ENCODE measurements at places on chromosomes 5 and 9.

GRCh38 chr5:2699231-2699630 lies 52.2 kb downstream of the IRX2 start:
- no peaks in the 10 kb centered on the region for H3K36me3 ChIP-seq
- H3K4me3 ChIP-seq = no peak overlapping the region
- DNase-seq = peak; percentile 51
- no peaks in the 10 kb centered on the region for H3K27me3 ChIP-seq
- H3K4me1 ChIP-seq = no peaks in the 10 kb centered on the region

DNA sequence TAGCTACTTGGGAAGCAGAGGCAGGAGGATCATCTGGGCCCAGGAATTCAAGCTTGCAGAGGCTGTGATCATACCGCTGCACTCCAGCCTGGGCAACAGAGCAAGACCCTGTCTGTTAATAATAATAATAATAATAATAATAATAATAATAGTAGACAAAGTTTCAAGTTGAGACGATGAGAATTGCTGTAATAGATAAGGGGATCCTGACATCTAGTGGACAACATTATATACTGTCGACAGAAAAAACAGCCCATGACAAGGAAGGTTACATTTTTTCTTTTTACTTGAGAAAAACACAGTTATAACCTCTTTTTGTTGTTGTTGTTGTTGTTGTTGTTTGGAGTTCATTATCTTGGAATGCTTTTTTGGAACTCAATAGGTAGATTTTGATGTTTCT lies 35.3 kb downstream of the NDFIP1 start:
- peaks cover 3% of the 10 kb centered on the region for H3K4me1 ChIP-seq
- H3K27ac ChIP-seq = no peak overlapping the region
- peaks cover 50% of the 10 kb centered on the region for H3K36me3 ChIP-seq
- no peaks in the 10 kb centered on the region for H3K27me3 ChIP-seq

DNA sequence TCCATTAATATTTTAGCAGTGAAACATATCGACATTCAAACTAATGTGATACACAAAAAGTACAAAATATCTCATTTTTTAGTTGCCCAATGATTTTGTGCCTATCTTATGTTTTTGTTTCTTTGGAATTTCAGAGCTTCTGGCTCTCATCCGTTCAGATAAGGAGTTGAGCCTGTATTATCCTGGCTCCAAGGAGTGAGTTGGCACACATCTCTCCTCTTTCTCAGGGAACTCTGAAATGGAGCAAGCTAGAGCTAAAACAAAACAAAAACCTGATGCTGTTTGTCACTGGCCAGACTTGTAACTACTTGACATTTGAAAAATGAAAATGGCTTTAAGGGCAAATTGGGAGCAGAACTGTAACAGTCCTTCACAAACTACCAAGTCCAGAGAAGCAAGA lies 131.3 kb upstream of the SLC28A3 start:
- no peaks in the 10 kb centered on the region for H3K36me3 ChIP-seq
- H3K27ac ChIP-seq = no peak overlapping the region
- H3K4me1 ChIP-seq = no peaks in the 10 kb centered on the region

DNA sequence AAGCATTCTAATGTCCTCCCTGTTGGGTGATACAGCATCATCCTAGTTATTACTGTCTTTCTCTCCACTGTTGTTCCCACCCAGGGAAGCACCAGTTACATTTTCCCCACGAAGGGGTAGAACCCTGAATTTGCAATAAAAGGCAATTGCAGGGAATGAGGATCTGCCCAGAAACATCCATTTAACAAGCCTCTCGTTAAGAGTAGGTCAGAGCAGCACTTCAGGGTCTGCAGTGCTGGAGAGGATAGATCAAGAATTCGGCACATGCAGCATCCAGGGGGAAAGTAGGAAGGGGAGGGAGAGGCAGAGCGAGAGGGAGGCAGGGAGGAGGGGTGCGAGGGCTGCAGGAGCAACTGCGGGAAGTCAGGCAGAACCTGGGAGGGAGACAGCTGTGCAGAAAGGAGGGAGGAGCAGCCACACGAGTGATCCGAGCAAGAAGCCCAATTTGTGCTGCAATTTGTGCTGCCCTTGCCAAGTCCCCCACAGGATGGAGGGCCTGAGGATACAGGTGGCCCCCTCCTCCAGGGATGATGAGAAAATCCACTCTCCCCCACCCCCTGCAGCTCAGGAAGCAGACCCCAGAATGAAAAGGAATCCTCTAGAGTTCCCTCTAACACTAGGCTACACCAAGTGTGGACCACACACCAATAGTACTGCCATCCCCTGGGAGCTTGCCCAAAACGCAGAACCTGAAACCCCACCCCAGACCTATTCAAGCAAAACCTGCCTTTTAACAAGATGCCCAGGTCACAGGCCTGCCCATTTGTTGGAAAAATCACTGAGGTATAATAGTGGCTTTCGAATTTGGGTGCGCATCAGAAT lies 62.2 kb downstream of the EPB41L4B start:
- peaks cover 11% of the 10 kb centered on the region for H3K4me1 ChIP-seq
- no peaks in the 10 kb centered on the region for H3K27me3 ChIP-seq
- H3K36me3 ChIP-seq = no peaks in the 10 kb centered on the region
- no peak overlapping the region for H3K4me3 ChIP-seq
- no peak overlapping the region for H3K27ac ChIP-seq

- H3K4me3 ChIP-seq = no peak overlapping the region
- no peaks in the 10 kb centered on the region for H3K36me3 ChIP-seq
- no peaks in the 10 kb centered on the region for H3K4me1 ChIP-seq
Measured at GRCh38 chr9:1421436-1421835, 371.3 kb downstream of the DMRT2 start.

GRCh38 chr9:132077881-132078698 lies 1.6 kb downstream of the MED27 start:
- peak overlapping the region; percentile 10 for H3K27ac ChIP-seq
- H3K27me3 ChIP-seq = no peaks in the 10 kb centered on the region
- H3K4me1 ChIP-seq = peaks cover 41% of the 10 kb centered on the region
- H3K36me3 ChIP-seq = peaks cover 14% of the 10 kb centered on the region
- peak overlapping the region; percentile 92 for H3K4me3 ChIP-seq
- DNase-seq = peak; percentile 68

- H3K27ac ChIP-seq = no peak overlapping the region
- H3K4me1 ChIP-seq = no peaks in the 10 kb centered on the region
- H3K27me3 ChIP-seq = no peaks in the 10 kb centered on the region
- no peak overlapping the region for H3K4me3 ChIP-seq
- no peaks in the 10 kb centered on the region for H3K36me3 ChIP-seq
Measured at GRCh38 chr5:97088774-97089148, 53.6 kb downstream of the LIX1 start.

DNA sequence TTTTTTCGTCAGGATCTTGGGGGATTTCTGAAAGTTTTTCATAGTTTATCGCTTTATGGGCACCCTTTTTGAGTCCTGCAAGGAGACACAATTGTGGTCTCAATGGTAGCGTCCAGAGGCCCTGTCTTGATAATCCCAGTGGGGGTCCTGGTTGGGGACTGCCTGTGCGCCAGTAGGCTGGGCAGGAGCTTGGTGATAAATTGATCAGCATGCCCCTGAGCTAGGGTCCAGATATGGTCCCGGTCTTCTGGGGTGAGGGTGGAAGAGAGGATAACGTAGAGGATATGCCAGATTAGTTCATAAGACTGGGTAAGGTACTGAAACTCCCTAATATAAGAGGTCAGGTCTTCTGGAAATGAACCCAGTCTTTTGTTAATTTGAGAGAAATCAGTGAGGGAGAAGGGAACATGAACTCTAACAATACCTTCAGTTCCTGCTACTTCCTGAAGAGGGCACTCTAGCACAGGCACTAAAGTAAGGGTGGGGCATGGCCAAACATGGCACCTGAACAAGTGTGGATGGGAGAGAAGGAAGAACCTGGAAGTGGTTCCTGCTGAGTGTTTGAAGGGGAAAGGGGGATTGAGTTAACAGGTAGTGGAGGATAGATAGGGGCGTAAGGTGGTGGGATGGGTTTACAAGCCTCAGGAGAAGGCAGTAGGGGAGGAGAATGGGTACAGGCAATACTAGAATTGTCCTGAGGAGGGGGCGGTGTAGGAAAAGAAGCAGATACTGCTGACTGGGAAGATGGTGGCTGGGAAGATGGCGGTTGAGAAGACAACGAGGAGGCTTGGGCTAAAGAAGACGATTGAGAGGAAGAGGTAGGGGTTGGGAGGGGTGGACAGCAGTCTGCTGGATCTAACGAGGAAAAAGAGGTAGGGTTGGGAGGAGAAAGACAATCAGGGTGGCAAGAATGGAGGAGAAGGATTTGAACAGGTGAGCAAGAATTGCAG lies 33.8 kb upstream of the ANXA2R start:
- no peak overlapping the region for H3K4me3 ChIP-seq
- peaks cover 25% of the 10 kb centered on the region for H3K36me3 ChIP-seq
- H3K4me1 ChIP-seq = peaks cover 4% of the 10 kb centered on the region
- H3K27me3 ChIP-seq = no peaks in the 10 kb centered on the region

DNA sequence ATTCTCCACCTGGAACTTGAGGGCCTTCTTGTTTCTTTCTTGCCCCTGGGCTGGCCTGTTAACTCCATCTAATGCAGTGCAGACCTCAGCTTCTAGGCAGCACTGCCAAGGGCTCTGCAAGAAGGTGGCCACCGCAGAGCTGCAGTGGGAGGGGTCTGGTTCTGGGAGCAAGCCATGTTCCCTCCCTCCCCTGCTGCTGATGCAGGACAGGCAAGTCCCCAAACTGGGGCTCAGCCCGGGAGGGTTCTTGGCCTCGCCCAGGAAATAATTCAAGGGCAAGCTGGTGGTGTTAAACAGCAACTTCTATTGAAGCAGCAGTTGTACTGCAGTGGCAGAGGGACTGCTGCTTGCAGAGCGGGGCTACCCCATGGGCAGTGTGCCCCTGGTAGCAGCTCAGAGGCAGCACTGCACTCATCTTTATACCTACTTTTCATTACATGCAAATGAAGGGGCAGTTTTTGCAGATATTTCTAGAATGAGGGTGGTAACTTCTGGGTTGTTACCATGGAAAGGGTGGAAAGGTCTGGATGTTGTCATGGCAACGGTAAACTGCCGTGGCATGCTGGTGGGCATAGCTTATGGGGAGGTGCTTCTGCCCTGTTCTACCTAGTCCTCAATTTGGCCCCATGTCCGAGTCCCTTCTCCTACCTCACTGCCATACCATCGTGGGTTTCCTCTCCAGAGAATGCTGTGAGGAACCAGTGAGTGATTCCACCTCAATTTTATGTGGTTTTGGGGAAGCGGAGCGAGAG lies 82.1 kb downstream of the WDR41 start:
- H3K4me1 ChIP-seq = peaks cover 6% of the 10 kb centered on the region
- no peaks in the 10 kb centered on the region for H3K36me3 ChIP-seq
- H3K4me3 ChIP-seq = no peak overlapping the region
- no peak overlapping the region for H3K27ac ChIP-seq
- H3K27me3 ChIP-seq = no peaks in the 10 kb centered on the region
- no peak for DNase-seq

- DNase-seq = no peak
- H3K27me3 ChIP-seq = no peaks in the 10 kb centered on the region
- H3K4me3 ChIP-seq = no peak overlapping the region
- no peak overlapping the region for H3K27ac ChIP-seq
Measured at GRCh38 chr9:132474253-132474652, 64.2 kb downstream of the CFAP77 start.

DNA sequence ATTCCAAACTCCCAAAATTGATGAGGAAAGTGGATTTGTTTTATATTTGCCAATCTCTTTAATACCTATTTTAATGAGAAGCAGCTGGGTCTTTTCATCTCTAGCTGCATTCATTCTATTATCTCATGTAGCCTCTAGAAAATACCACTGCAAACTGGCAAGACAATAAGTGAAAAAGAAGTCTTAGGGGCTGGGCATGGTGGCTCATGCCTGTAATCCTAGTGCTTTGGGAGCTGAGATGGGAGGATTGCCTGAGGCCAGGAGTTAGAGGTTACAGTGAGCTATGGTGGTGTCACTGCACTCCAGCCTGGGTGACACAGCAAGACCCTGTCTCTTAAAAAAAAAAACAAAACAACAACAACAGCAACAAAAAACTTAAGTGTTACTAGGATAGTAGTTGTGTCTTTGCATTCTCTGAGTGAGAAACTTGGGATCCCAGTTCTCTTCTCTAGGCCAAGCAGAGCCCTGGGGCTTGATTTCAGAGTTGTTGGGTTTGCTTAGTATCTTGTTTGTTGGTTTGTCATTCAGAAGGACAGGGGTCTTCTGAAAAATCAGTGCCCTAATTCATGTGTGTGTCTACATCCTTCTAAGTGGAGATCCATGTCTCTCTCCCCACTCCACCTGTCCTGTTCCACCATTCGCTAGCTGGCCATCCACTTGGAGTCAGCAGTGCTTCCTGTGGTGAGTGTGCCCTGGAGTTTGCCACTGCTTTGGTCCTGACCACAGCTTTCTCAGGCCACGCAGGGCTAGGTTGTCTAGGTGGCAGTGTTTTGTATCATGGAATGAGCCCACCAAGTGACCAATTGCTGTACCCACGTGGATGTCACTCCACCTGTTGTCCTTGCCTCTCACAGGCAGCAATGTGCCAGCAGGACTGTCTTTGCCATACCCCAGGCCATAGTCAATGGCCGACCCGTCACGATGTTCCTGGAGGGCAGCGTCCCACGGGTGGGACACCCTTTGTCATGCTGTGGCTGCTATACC lies 19.5 kb downstream of the MARCHF6 start:
- H3K36me3 ChIP-seq = peaks cover 6% of the 10 kb centered on the region
- no peak overlapping the region for H3K27ac ChIP-seq
- H3K4me1 ChIP-seq = peaks cover 42% of the 10 kb centered on the region
- H3K4me3 ChIP-seq = no peak overlapping the region

- peaks cover 17% of the 10 kb centered on the region for H3K4me1 ChIP-seq
- H3K27ac ChIP-seq = no peak overlapping the region
- no peaks in the 10 kb centered on the region for H3K27me3 ChIP-seq
- H3K4me3 ChIP-seq = no peak overlapping the region
Measured at GRCh38 chr5:10548418-10549122, 15.3 kb upstream of the ANKRD33B start.

- no peak overlapping the region for H3K27ac ChIP-seq
- no peak for DNase-seq
Measured at GRCh38 chr5:168471785-168472184, 14.5 kb upstream of the RARS1 start.

- H3K27ac ChIP-seq = no peak overlapping the region
- no peak overlapping the region for H3K4me3 ChIP-seq
- H3K36me3 ChIP-seq = no peaks in the 10 kb centered on the region
- H3K27me3 ChIP-seq = no peaks in the 10 kb centered on the region
Measured at GRCh38 chr9:3136686-3137346, 292.9 kb upstream of the PUM3 start.

- no peaks in the 10 kb centered on the region for H3K36me3 ChIP-seq
- no peaks in the 10 kb centered on the region for H3K4me1 ChIP-seq
- H3K27me3 ChIP-seq = no peaks in the 10 kb centered on the region
- DNase-seq = no peak
Measured at GRCh38 chr5:75059912-75060545, 7.7 kb upstream of the GCNT4 start.

DNA sequence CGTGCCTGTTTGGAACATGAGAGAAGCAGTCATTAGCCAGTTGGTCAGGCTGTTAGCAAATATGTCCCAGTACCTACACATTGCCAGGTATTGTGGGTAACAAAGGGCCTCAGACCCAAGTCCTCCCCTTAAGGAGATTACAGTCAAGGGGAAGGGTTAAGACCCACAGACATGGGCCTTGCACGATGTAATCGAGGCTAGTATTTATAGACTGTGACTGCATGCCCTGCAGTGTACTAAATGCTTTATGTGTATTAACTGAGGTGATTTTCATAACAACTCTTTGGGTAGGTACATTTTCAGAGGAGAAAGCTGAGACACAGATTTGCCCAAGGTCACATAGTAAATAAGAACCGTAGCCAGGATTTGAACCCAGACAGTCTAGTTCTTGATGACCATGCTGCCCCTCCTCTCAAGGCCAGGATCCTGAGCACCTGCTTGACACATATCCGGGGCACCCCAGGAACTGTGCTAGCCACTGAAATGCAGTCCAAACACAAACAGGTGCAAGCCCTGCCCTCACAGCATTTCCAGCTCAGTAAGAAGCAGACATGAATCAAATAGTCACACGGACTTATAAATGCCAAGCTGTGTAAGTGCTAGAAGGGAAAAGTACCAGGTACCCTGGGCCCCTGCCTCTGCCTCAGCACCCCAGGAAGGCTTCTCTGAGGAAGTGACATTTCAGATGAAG lies 32.0 kb upstream of the GRPEL2 start:
- H3K27ac ChIP-seq = no peak overlapping the region
- H3K27me3 ChIP-seq = no peaks in the 10 kb centered on the region
- no peak overlapping the region for H3K4me3 ChIP-seq
